ENCODE measurements at places on chromosomes 2 and 18.

DNA sequence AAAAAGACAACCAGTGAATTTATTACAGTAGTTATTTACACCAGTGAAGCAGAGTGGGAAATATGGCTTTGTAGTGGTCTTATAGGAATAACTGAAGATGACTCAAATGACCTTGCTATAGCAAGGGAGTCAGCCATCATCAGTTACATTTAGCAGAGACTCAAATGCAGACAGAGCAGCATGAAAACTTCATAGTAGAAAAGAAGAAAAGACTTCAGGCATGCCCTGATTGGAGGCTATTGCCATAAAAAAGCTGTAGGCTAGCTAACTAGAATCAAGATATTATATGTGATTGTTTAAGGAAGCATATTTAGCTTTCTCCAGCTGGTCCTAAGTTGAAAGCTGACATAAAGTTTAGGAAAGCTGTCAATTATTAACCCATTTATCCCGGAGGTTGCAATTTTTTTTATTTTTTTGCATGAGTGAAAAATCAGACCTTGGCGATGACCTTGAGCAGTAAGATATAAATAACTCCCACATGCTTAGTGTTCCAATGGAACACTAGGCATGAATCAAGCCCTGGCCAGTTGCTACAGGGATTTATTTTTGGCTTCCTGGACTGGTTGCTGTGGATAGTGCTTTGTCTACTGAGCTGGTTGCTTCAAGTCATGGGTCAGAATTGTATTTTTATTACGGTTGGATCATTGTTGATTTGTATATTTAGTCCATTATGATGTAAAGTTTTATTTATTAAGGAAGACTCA, 675.6 kb upstream of the VRK2 start:
- DNase-seq = peak; percentile 24

- DNase-seq = no peak
These were observed 30.3 kb downstream of the PROC start for GRCh38 chr2:127448526-127448925.

- peak; percentile 86 for DNase-seq
These were observed 19.6 kb upstream of the CXCR1 start for GRCh38 chr2:218186355-218186766.

- DNase-seq = no peak
These were observed 7.5 kb upstream of the KLHL30 start for GRCh38 chr2:238130696-238131628.

DNA sequence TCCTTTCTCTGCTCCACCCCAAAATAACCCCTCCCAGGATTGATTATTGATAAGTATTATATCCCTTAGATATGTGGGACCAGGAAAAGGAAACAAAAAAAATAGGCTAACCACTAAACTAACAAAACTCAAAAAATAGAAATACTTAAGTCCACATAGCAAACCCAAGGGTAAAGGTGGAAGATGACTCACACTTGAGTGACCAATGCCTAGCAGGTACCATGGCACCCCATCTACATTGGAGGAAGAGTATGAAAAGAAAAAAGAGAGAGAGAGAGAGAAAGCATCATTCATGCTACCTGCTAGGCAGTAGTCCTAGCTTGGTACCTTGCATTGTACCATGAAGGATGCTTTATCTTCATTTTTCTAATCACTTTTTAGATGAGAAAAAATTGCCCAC, 6.3 kb downstream of the EXOC6B start:
- no peak for DNase-seq

DNA sequence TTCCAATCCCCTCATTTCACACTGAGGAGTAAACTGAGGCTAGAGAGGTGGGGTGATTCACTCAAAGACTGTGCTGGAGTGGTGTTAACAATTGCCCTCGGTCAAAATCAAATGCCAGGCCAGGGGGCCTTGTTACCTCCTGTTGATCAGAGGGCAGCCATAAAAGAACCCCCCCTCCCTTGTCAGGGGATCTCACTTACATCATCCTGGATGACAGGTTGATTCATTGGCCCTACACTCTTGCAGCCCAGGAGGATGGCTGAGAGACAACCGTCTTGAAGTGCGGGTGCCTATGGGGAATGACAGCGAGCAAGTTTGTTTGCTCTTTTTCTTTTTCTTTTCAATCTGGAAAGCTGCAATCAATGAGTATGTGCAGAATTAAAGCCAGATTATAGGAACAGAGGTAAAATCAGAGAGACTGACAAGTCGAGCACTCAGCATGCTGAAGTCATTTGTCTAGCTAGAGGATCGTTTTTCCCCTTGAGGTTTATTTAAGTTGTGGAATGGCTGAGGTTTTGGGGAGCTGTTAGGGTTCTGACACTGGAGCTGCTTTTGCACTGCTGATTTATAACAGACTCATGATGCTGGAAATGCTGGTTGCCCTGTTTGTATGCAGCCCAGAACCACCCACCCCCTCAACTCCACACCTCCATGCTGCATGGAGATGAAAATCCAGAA, 26.4 kb upstream of the NRP2 start:
- DNase-seq = no peak

DNA sequence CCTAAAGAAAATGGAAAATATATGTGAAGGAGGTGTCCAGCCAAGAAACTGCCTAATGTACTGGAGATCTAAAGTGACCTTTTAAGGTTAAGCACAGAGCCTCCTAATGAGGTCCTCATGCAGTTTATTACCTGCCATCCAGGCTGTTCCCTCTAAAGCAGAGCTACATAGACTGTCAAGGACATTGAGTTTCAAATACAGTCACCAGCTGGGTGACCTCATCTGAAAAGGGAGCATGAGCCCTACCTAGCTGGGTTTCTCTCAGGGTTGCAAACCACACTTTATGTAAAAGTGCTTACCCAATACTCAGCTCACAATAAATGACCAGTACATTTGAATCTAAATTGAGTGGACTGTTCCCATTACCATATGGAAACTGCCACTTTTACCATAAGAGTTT, 65.4 kb upstream of the CTNNA2 start:
- DNase-seq = no peak

- no peak for DNase-seq
These were observed 38.6 kb downstream of the ST6GAL2 start for GRCh38 chr2:106847366-106847765.

- no peak for DNase-seq
These were observed 223.2 kb downstream of the ALK start for GRCh38 chr2:29698216-29698615.

GRCh38 chr18:46070815-46071652, 1.0 kb downstream of the PSTPIP2 start:
- no peak for DNase-seq

- DNase-seq = no peak
These were observed 37.0 kb downstream of the TGFA start for GRCh38 chr2:70516596-70516995.

- DNase-seq = peak; percentile 61
These were observed 48.0 kb downstream of the SERPINB8 start for GRCh38 chr18:64017870-64018269.

- peak; percentile 95 for DNase-seq
These were observed 234.4 kb upstream of the EPAS1 start for GRCh38 chr2:46062637-46063412.

DNA sequence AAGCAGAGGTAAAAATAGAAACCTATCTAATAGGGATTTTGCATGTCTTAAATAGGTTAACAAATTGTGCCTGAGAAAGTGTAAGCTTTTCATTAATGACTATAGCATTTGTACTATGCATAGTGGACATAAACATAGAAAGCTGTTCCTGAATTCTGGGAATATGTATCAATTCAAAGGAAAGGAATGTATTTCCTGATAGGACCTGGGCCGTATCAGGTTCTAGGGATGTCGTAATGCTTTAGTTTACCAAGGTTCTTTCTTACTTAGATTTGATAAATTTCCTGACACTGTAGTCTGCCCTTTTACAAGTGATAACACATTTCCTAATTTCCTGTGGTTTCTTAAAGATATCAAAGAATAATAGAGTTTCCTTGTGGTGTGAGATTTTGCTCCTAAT, 191.3 kb downstream of the CDH7 start:
- DNase-seq = no peak

- no peak for DNase-seq
These were observed 374.4 kb downstream of the PTPRM start for GRCh38 chr18:7941533-7941932.

DNA sequence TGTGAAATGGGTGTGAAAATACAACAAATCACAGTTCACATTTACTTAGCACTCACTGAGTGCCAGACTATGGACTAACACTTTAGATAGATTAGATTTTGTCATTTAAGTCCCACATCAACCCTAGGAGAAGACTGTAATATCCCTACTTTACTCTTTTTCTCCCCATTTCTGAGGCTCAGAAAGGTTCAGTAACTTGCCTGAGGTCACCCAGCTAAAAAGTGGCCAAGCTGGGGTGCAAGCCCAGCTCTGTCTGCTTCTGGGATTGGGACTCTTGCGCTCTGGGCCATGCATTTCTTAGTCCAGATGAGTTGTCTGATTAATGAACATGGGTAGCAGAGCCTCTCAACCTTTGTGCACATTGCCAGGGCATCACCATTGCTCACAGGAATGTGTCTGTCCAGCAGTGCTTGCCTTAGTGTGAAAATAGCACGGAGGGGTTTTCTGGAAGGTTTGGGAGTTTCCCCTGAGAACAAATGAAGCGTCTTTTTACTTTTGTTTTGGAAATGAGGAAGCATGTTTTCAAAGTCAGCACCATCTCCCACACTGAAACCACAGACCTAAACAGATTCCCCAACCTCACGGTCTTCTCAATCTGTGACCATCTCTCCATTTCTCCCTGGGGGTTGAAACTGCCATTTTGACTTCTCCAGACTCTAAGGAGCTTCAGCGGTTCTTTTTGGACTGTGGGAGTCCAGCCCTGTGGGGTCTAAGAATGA, 31.9 kb downstream of the NRP2 start:
- DNase-seq = peak; percentile 76

GRCh38 chr2:223203971-223204929, 152.3 kb downstream of the KCNE4 start:
- DNase-seq = peak; percentile 66

GRCh38 chr2:234031207-234031606, 19.3 kb upstream of the SPP2 start:
- no peak for DNase-seq

DNA sequence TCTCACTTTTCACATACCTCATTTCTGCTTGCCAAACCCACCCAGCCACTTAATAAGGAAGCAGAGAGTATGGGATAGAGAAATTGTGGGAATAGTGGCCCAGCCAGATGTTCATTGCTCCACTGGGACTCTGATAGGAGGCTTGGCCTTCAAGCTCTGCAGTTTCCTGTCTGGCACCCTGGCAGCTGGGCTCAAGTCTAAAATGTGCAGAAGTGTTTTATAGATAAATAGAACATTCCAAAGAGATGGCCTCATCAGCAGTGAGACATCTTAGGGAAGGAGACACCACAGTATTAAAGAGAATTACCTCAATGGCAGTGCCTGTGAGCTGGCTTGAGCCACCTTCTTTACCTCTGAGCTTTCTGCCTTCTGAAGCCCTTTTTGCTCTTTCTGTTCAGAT, 24.7 kb downstream of the COPS7B start:
- DNase-seq = peak; percentile 71

DNA sequence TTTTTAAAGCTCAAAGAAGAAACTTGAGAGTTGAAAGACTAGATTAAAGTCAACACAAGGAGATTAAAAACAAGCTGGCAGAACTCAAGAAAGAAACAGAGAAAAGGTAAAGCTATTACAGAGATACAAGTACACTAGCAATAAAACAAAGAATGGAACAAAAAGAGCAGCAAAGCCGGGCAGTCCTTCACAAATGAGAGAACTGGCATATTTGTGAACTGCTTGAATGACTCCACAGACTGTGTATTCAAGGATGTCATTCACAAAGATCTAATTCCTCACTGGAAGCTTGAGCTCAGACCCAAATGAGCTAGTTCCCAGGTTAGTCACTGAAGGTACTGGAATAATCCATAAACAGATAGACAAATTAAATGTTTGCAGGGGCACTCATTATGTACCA, 318.0 kb downstream of the MYCN start:
- DNase-seq = no peak

- DNase-seq = peak; percentile 93
These were observed 8.1 kb downstream of the METTL21A start for GRCh38 chr2:207617011-207617671.

GRCh38 chr18:55465313-55465712, 122.7 kb downstream of the TCF4 start:
- DNase-seq = peak; percentile 26

- no peak for DNase-seq
These were observed 220.8 kb upstream of the GALNT5 start for GRCh38 chr2:157036726-157037125.

GRCh38 chr18:5420906-5421305, 122.9 kb downstream of the EPB41L3 start:
- no peak for DNase-seq

DNA sequence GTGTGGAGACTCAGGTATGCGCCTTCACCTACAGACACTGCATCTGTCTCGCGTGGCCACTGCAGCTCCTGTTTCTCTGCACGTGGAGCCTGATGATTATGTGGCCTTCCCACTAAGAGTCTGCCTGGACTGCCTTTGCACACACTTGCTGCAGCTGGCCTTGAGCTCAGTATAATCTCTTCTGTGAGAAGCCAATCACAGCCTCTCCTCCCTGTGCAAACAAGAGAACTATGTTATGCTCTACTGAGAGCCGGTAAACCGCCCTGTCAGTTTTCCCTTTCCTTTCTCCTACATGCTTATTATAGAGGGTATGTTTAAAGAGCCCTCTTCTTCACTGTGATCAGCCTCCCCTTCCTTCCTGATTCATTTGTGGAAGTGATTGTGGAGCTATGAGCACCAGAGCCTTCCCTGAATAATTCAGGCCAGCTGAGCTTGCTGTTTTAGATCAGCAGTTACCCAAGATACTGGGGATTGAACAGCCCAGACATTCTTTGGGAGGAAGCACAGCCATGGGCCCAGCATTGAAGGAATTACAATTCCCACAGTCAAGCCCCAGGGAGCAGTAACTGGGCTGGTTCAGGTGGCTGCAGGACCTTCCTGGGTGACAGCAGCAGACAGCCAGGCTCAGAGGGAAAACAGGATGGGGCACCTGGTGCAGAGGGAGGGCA, 3.7 kb upstream of the TGFA start:
- DNase-seq = no peak

DNA sequence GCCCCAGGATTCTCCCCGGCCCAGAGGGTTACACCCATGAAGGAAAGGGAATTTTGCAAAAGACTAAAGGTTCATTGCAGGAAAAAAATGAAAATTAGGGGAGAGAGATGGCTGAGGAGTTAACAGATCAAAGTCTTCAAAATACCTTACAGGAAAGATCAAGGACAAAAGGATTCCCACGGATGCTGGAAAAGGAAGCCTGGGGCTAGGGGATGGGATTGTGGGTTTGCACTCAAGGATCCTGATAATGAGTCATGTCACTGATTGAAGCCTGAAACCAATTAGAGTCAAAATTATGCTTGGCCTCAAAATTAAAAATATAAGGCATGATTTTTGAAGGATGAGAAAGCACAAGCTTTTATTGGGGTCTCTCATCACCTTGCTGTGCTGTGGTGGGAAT, 32.6 kb upstream of the COPS8 start:
- no peak for DNase-seq

DNA sequence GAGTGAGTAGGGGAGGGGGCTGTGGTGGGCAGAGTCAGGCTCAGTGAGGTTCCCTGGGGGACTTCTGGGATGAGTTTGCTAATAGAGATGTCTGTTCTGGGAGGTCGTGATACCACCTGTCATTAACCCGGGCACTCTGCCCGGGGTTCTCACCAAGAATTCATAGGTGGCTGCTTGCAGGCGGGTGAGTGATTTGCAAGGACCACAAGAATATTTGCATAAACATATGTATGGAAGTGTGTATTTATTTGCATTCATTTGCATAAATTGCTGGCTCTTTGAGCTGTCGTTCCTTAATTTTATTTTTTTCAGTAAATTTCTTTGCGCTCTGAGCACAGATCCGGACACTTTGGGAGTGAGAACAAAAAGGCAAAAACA, 260.0 kb downstream of the ATAD2B start:
- no peak for DNase-seq

GRCh38 chr2:24919037-24919505, 966 bp downstream of the ADCY3 start:
- no peak for DNase-seq

GRCh38 chr2:161238560-161239325, 69.5 kb upstream of the PSMD14 start:
- DNase-seq = peak; percentile 52
